ENCODE measurements at places on chromosomes 4 and X. TPM values are rescaled to one million over a fixed set of nuclear protein-coding genes. Genes with fewer than 3 reads are reported as not detected.

CFP gene
- 1.1 TPM for total RNA-seq

DDIT4L gene
- total RNA-seq, result not detected

RPS6KA6 gene
- total RNA-seq, result 1.7 TPM

SPANXA1 gene
- not detected for total RNA-seq

TREX2 gene
- total RNA-seq, result not detected

NAP1L3 gene
- 0.83 TPM for total RNA-seq

SPP1 gene
- 4.3 TPM for total RNA-seq

GAGE12J gene
- total RNA-seq, result not detected

CYP2U1 gene
- 5.0 TPM for total RNA-seq

SPATA4 gene
- total RNA-seq, result not detected

TMEM271 gene
- total RNA-seq, result not detected
